NCI-H2081 treated with DMSO at 0.1 percent for 48 hours (cell line): ENCODE measurements at places on chromosomes 16 and 17.

DNA sequence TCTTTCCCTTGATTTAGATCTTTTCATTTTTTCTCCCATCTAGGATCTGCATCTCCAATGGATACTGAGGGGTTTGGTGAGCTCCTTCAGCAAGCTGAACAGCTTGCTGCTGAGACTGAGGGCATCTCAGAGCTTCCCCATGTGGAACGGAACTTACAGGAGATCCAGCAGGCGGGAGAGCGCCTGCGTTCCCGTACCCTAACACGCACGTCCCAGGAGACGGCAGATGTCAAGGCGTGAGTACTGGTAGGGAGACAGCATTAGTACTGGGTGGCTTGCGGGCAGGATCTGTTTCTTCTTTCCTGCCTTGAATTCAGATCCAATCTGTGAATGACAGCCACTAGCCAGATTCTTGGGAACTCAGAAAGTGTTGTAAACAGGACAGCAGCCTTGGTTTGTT, 18.3 kb downstream of the NUP93 start:
- no peak for DNase-seq

DNA sequence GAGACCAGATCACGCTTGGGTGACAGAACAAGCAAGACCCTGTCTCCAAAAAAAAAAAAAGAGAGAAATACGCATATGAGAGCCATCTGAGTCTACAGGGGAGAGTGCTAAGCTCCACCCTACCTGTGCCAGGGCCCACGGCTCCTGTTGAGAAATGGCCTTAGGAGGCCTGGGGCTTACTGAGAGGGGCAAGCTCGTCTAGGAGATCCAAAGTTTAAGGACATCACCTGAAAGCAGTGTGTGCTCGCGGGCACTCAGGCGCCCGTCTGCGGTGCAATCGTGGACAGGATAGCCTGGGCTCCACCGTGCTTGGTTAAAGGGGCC, 14.5 kb upstream of the BAIAP2 start:
- no peak for DNase-seq

DNA sequence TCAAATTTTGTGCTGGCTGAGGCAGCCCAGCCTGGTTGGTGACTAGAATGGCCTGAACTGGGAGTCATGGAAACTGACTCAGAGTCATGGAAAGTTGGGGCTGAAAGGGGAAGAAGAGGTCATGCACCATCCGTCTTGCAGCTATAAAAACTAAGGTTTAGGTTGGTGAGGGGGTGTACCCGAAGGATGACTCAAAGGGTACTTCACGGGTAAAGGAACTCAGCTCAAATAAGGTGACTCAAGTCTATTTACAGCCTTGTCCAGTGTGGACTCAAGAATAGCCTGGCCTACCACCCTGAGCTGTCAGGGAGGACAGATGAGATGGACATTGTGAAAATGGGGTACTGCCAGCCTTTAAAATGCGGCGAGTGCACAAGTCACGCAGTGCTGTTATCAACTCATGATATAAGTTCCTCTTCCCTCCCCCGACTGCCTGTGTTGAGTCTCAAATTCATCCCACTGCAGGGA, 18.6 kb downstream of the CD300LB start:
- no peak for DNase-seq

DNA sequence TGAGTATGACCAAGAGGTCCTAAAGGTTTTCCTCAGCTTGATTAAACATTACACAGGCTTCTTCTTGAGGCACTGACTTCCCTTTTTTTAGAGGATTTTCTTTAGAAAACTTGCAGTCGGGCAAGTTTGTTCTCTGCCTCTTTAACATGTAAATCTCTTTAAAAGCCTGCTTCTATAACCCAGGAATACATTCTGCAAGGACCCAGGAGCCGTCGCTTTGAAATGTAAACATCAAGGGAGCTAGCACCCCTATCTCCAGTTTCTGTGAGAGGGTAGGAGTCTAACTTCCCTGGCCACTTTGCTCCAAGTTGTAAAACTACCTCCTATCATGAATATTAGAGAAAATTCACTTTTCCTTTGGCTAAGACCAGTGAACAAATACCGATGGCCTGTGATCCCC, 201.5 kb upstream of the CPHXL start:
- DNase-seq: no peak

- DNase-seq: no peak
These were observed 23.1 kb upstream of the MMD start for GRCh38 chr17:55444471-55445441.

GRCh38 chr17:4504188-4504587, 5.5 kb downstream of the SPNS2 start:
- DNase-seq: no peak

DNA sequence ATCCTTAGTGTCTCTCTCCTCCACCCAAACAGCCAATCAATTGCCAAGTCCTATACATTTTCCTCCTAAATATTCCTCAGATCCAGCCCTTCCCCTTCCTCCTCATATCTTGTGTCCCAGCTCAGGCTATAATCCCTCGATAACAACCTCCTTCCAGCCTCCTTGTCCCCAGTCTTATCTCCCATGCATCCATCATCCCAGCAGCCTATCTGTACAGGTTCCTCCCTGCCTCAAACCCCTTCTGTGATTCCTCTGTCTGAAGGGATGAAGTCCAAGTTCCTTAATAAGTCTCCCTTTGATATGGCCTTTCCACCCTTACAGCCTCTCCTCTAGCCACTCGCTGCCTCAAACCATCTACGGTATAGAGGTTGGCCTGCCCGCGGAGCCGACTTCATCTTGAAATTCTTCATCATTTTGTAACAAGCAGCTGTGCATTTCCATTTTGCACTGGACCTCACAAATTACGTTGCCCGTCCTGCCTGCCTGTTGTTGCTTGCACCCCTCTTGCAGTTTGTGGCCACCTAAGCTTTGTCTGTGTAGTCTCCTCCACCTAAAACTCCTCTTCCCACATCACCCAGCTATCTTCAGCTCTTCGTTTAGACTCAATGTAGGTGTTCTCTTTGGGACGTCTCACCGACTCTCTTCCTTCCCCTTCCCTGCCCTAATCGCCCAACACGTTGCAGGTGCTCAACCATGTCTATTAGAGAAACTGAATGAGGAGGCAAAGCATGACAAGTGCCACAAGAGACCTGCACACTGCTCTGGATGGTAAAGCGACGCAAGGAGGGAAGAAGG, 786 bp upstream of the CDK5RAP3 start:
- DNase-seq: no peak

GRCh38 chr16:5918567-5919130, 821.1 kb upstream of the EEF2KMT start:
- DNase-seq: no peak

GRCh38 chr17:9241774-9242496, 220.6 kb downstream of the NTN1 start:
- no peak for DNase-seq

- no peak for DNase-seq
These were observed 2.4 kb upstream of the VAC14 start for GRCh38 chr16:70803319-70803718.

GRCh38 chr17:12089809-12090384, 69.2 kb downstream of the MAP2K4 start:
- no peak for DNase-seq

GRCh38 chr17:74260525-74260850, 13.5 kb upstream of the DNAI2 start:
- no peak for DNase-seq

- DNase-seq: no peak
These were observed 149.9 kb downstream of the CDK5R1 start for GRCh38 chr17:32636598-32637218.

DNA sequence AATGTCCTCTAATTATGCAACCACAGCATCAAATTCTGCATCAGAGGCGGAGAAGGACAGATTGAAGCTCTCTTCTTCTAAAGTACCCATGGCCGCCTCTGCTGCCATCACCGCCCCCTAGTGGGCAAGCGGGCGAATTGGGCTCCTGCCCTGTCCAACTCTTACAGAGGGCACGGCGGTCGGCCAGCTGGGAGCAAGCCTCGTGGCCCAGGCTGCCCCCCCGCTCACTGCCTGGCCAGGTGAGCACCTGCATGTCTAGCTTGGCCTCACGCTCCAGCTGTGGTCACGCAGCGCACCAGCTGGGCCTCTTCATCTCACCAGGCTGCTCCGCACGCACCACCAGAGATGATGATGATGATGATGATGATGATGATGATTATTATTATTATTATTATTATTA, 146.1 kb upstream of the TOM1L1 start:
- DNase-seq: no peak

DNA sequence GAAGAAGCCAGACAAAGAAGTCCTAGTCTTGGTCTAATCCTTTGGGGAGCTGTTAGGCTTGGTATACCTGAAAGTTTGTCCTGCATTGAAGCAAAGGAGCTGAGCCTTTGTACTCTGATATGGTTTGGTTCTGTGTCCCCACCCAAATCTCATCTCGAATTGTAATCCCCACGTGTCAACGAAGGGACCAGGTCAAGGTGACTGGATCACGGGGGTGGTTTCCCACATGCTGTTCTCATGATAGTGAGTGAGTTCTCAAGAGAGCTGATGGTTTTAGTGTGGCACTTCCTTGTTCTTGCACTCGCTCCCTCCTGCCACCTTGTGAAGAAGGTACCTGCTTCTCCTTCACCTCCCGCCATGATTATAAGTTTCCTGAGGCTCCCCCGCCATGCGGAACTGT, 33.6 kb downstream of the FAM20A start:
- no peak for DNase-seq

DNA sequence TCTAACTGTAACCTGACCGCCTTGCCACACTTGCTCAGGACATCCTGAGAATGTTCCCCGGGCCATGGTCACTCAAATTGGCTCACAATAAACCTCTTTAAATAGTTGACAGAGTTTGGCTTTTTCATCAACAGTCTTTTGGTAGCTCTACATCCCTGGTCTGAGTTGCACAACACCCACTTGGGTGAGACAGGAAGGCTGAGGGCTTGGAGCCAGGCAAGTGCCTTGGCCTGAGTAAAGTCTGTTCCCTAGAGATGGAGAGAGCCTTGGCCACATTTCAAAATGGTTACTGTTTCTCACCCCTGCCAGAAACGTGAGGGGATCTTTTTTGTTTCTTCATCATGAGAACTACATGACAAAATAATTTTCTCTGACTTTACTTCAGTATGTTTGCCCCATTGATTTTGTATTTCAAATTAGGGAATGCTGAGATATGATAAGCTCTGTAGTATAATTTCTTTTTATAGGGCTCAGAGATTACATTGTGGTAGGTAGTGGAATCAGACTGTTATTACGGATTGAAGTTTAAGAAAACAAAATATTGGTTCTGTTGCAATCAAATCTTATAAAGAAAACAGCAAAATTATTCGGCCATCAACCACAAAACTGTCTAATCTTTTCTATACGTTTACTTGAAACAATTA, 53.9 kb upstream of the NETO2 start:
- DNase-seq: no peak

GRCh38 chr16:47916266-47916665, 239.5 kb downstream of the ABCC12 start:
- no peak for DNase-seq
